SK-N-DZ (cell line): ENCODE measurements at places on chromosomes 12 and 14.

- no peak for DNase-seq
These were observed 49.9 kb downstream of the KCNMB4 start for GRCh38 chr12:70415987-70416386.

DNA sequence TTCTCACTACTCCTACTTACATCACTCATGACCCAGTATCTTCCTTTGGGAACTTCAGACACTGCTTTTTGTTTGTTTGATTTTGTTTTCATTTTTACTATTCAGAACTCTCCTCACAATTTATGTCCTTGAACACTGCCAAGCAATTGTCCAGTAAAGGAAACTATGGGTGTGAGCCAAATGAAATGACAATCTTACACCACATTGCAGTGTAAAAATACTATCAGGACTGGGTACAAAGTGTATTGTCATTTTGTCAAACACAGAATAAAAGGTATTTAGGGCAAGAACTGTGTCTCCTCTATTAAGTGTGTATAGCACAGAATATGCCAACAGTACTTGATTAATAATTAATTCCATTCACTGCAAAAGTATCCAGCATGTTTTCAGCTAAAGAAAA is 199.3 kb downstream of the ALG10B start:
- DNase-seq, result no peak

DNA sequence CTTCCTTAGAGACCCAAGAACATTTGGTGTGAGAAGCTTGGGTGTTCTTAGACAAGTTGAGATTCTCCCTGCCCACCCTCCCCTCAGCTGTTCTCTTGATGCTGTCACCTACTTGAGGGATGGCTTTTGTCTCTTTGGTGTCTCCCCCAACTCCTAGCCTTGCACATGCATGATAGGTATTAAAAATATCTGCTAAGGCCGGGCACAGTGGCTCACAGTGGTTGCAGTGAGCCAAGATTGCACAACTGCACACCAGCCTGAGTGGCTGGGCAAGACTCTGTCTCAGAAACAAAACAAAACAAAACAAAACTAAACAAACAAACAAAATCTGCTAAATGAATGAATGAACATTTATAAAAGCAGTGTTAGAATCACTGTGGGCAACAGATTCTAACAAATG is 261.1 kb downstream of the AKAP6 start:
- DNase-seq, result no peak

GRCh38 chr12:74732164-74732784 is 194.6 kb downstream of the ATXN7L3B start:
- no peak for DNase-seq

- DNase-seq, result no peak
These were observed 43.6 kb downstream of the LIN7A start for GRCh38 chr12:80894179-80894578.

DNA sequence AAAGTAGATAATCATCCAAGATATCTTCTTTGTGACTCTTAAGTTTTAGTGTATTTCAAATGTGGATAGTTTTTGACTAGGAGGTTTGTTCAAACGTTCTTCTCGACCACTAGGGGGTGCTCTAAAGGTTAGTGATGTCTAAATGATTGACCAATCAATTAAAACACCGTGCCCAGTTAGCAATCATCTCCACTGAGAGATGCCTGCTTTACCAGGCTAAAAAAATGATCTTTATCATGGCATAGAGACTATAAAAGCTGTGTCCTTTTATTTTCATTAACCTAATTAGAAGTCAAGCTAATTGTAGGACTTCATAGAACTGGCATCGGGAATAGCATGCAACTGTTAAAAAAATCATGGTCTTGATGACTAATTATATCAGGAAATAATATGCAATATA is 153.9 kb downstream of the PRKCH start:
- DNase-seq, result peak; percentile 38

GRCh38 chr12:105317942-105318621 is 12.4 kb upstream of the C12orf75 start:
- DNase-seq, result peak; percentile 15

DNA sequence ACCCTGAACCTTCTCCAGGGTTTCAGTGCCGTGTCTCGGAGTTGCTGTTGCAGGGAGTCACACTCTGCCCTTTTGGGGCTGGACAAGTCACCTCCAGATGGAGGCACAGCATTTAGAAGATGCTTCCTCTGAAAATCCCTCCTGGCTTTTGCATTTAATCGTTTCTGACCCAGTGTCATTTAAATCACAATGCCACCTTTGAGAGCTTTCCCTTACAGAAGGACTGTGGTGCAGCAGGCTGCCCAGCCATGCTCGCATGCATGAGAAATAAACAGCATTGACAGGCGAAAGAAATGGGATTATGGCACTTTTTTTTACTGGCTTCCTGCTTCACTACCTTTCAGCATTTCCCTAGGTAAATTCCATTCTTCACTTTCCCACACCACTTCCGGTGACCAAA is 113.4 kb upstream of the DYRK2 start:
- DNase-seq, result no peak

DNA sequence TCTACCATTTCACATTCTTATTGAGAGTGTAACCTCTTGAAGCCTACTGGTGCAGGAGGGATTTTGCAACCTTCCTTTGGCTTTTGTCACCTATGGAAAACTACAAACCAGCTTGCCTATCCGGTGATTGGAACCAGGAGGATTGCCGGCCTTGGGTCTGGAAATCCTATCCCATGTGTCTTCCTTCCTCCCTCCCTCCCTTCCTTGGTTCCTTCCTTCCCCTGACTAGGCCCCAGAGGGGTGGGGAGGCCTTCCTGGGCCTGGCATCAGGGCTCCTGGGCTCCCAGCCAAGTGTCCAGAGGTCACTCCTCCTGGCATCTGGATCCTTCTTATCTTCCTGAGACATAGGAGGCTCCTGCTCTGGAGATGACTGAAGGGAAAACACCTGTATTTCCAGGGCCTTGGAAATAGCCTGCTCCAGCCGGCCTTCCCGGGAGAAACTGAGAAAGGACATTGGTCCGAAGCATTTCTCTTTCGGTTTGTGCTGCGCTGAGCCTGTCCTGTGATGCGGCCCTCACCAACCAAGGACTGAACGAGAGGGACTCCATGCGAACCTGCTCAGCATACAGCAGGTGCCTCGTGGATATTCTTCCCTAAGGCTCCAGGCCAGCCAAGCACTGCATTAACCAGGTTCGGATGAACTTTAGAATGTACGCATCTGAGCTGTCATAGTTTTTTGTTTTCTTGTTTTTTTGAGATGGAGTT is 43.4 kb downstream of the PSMA6 start:
- peak; percentile 44 for DNase-seq

DNA sequence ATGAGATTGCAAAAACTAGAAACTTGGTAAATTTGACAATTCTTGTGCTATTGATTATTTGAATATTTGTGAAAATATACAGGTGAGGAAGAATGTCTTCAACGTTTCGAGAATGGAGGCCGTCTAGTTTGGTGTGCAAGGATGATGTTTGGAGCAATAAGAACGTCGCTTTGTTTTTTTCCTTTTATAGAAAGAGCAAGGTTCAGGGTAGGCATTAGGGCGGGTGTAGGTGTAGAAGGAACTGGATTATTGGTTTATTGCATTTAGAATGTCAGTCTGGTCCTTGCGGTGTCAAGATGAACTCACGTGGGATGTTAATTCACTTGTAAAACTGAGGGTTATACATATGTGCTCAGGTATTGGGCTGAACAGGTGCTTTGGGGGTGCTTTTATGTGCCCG is 1.1 kb downstream of the RPS26 start:
- no peak for DNase-seq

DNA sequence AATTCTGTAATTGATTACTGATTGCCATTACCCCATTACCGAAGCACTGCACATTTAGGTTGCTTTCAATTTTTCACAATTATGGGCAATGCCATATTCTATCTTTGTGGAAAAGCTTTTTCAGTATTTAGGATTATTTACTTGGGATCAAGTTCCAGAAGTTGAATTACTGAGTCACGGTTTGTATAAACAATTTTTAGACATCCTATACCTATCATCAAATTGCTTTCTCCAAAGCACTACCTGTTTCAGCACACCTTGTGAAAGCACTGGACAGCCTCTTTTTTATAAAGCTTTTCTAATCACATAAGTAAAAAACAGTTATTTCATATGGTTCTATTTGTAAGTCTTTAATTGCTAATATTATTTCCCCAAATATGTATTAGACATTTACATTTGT is 221.5 kb upstream of the CAND1 start:
- no peak for DNase-seq

DNA sequence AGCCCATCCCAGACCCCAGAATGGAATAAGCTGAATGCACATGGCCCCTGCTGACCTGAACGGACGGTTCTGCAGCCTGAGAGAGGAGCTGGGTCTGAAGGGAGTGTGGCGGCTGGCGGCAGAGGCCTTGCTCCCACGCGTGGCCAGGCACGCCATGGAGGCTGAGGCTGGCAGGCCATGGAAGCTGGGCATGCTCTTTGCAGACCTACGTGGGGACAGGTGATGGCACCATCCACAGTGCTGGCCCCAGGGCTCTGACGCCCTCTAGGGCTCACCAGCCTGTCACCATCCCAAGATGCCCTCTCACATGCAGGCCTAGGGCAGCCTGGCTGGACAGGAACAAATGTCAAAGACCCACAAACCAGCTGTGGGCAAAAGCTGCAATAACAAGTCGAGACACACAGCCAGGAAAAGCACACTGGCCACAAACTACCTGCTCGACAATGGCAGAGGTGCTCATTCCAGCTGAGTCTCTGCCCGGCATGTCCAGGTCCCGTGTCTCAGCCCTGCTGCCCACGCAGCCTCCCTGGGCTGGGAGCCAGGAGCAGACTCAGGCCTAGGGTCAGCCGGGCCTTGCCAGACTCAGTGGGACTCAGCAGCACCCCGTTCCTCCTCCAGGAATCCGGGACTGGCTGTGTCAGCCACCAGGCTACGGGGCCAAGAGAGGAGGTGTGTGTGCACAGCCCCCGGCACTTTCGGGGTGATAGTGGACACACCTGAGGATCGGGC is 19.7 kb downstream of the BTBD6 start:
- DNase-seq, result no peak

- no peak for DNase-seq
These were observed 179.7 kb downstream of the TTC8 start for GRCh38 chr14:89004166-89004565.

DNA sequence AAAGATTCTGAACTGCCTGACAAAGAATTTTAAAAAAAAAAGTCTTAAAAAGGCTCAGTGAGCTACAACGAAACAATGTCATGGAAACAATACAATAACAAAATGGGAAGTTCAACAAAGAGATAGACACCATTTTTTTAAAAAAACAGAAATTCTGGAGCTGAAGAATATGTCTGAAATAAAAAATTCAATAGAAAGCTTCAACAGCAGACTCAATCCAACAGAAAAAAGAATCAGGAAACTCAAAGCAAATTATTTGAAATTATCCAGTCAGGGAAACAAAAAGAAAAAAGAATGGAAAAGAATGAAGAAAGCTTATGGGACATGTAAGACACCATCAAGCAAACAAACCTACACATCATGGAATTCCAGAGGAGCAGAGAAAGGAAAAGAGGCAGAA is 118.5 kb upstream of the LGR5 start:
- DNase-seq, result no peak

- no peak for DNase-seq
These were observed 418.3 kb downstream of the EGLN3 start for GRCh38 chr14:33532553-33532952.

DNA sequence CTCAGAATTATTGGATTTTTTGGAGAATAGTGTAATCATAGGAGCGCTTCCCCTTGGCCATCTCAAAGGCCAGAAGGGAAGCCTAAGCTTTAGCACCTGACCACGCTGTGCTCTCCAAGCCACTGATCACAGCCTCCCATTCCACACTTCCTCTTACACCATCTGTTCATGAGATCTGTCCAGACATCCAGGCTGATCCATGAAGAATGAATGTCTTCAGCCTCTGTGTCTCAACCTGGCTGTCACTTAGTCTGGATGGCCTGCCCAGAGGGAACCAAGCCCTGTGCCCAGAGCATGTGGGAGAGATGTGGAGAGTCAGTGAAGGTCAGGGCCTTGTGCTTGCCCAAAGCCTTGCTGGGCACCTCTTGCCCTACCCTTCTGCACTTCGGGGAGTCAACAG is 40.5 kb downstream of the TSPAN11 start:
- no peak for DNase-seq

GRCh38 chr12:41950455-41950854 is 194.2 kb downstream of the GXYLT1 start:
- no peak for DNase-seq

GRCh38 chr12:12791756-12792369 is 6.4 kb downstream of the APOLD1 start:
- peak; percentile 73 for DNase-seq

DNA sequence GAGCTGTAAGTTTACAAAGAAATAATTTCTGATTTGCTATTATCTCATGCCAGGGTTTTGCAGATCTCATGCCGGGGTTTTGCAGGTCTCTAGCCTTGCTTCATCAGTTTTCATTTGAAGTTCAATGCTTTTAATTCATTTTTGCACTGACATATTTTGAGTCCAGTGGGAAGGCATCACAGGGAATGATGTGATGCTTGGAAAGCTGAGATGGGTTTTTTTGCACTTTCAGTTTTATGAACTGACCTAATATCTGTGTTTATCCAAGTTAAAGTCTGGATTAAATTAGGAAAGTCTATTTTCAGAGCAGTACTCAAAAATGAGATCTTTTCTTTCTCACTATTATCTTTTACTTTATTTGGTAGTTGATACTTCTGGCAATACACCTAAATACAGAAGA is 23.6 kb upstream of the REP15 start:
- DNase-seq, result no peak

DNA sequence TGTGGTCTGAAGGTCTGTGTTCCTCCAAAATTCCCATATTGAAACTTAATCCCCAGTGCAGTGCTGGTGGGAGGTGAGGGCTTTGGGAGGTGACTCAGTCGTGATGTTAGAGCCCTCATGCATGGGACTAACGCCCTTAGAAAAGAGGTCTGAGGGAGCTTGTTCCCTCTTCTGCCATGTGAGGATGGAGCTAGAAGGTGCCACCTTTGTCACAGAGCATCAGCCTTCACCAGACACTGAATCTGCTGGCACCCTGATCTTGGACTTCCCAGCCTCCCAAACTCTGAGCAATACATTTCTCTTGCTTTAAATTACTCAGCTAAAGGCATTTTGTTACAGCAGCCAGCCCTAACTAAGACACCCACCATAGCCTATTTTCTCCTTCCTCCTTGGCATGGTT is 13.9 kb downstream of the RAB15 start:
- DNase-seq, result no peak

DNA sequence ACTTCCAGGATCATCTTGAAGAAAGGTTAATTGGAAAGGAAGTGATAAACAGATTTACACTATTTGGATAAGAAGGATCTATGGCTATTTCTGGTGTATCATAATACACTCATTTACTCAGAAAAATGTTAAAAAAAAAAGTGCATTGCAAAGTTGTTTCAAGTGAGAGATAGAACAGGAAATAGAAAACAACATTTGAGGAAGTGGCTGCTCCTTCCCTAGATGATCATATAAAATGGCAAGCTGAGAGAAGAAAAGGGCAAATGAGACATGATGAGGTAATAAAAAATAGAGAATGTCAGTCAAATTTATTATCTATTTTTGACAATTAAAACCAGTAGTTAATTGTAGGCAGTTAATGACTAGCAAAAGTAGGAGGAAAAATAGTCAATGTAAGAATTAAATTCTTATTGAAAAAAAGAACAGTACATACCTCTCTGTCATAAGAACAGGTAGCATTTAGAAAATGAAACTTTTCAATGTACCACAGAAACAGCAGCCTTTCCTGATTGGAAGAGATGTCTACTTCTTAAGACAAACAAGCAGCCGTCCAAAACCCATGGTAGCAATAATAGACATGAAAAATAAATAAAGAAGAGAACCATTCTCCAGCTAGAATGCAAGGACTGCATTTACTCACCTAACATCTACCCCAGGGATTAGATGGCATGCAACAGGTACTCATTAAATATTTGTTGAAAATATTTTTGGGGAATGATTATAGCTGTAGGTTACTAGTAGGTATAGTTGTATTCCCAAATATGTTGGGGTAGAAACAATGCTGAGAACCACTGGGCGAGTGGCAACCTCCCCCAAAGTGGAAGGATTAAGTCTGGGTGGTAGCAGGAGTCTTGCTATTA is 63.9 kb upstream of the GRIP1 start:
- DNase-seq, result no peak
